ENCODE measurements at places on chromosomes 1 and 21.

- DNase-seq: no peak
These were observed 42.3 kb downstream of the HLX start for GRCh38 chr1:220921498-220921897.

DNA sequence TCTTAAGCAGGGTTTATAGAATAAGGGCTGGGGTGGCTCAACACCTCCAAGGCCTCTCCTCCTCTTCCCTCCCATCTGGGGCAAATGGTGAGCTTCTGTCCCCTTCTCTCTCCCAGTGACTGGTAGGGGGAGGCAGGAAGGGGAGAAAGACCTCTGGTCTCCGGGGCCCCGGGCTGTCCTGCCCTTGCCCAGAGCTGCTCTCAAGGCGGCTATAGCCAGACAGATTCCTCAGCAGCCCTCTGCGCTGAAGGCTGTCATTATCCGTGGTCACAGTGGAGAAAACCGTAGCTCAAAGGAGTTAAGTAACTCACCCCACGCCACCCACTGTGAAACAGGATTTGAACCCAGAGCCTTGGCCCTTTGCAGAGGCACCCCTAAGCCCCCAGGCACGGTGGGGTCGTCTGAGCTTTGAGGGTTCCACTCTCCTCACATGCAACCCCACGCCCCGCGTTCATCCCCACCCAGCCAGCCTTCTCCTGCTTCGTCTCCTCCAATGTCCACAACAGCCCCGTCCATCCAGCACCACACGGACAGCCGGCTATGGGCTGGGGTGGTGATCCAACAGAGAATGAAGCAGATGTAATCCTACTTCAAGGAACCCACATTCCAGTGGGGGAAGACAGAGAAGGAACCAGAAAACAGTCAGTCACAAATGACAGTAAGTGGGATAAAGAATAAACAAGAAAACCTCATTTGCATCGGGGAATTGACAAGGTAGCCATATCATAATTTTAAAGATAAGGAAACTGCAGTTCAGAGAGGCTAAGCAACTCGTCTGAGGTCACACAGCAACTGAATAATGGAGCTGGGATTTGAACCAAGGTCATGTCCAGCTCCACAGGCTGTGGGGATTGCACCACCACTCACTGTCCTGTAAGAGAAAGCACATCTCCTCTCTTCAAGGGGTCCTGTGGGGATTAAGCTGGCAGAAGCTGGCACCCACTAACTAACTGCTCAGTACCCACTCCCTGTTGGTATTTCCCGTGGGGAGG is 31.8 kb downstream of the DHRS3 start:
- no peak for DNase-seq

DNA sequence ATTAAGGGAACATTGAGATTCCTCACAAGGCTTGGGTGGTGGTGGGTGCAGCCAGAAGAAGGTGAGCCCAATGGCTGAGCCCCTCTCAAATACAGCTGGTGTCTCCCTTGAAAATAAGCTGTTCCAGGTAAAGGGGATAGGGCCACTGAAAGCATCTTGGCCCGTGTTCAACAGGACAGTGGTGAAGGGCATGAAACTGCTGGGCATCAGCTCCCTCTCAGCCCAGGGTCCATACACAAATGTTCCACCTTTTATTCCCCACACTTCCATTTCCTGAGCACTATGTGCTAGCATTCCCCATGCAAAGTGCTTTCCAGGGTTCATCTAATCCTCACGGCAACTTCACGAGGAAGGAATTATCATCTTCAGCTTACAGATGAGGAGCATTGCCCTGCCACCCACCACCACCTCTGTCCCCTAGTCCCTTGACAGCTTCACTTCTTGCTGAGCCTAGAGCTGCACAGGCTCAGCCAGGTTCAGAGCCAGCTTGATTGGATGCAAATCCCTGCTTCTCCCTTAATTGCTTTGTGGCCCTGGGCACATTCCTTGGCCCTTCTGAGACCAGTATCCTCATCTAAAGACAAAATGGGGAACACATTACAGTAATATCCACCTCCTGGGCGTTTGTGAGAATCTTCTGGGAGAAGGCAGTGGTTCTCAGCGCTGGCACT is 9.6 kb downstream of the TAGLN2 start:
- DNase-seq: no peak

DNA sequence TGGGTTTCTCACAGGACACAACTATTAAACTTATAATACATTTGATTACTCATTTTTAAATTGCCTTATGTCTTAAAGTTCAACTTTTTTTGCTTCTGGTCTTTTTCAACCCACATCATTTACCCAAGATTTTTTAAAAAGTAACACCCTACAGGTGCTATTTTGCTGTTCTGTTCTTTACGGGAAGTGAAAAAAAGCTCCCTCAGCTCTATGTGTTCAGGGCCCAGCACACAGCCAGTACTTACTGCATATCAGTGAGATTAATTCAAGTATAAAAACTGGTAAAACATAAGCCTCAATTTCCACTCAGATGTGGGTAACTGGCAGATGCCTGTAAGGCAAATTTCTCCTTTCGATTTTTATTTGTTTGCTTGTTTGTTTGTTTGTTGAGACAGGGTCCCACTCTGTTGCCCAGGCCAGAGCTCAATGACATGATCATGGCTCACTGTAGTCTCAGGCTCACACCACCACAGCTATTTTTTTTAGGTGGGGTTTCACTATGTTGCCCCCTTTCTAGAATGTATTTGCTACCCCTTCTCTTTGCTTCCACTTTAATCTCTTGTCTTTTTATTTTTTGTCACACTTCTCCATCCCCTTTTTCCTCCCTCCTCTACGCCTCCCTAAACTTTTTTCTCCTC is 20.3 kb downstream of the RNASEL start:
- no peak for DNase-seq

DNA sequence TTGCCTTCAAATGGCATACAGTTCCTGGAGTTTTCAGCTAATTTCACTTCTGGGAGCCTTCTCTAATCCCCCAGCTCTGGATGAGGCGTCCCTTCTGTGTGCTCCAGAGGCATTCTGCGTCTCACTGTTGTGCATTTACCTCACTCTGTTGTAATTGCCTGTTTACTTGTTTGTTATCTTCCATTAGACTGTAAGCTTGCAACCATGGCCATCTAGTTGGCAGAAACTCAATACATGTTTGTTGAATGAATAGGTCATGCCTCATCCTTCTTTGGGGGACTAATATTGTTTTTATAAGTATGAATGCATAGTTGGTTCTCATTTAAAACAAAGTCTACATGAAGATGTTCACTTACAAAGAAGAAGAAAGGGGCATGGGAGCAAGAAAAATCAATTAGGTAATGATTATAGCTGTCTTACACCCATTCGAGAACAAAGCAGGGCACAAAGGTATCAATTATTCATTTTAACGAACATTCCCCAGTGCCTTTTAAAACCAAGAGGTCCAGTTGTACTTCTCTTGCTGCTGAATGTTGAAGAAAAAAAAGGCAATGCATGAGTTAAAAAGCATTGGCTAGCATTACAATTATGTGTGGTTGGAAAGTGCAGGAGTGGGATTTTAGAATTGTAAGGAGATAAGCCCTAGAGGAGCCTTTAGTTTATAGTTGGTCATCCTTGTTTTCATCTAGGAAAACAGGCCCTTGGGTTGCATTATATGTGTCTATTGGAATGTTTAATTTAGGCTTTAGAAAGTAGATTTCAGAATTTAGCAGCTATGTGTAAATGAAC is 6.0 kb downstream of the RGL1 start:
- DNase-seq: no peak

GRCh38 chr21:17796503-17796902 is 22.7 kb downstream of the C21orf91 start:
- no peak for DNase-seq

DNA sequence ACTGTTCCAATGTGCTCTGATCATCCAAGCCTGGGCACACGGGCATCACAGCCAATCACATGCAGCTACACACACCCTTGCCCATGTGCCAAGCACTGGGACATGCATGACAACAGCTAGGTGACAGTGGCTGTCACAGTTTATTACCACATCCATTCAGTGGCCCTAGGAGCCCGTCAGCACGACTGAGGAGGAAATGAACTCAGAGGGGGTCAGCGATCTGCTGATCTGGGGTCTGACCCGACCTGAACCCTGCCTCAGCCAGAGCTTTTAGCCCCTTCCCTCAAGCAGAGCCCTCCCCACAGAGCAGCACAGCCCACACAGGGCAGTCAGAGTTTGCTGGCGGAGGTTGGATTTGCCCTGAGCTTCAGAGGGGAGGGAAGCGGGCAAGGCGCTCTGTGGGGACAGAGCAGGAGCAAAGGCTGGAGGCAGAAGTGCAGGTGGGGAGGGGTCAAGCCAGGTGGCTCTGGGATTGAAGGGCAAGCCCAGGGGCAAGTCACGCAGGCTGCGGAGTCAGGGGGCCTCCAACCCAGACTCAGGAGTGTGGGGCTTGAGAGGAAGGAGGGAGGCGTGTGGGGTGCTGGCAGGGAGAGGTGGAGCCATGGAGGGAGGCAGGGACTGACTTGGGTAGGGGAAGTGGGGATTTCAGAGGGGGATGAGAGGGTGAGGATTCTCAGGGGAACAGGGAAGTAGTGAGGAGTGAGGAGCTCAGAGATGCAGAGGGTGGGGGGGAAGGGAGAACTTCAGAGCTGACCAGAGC is 10.4 kb downstream of the SH3BGRL3 start:
- DNase-seq: no peak
